ENCODE measurements at places on chromosomes 16 and 17.

- DNase-seq, result no peak
Measured at GRCh38 chr17:73358668-73359067, 46.9 kb upstream of the CDC42EP4 start.

- peak; percentile 35 for DNase-seq
Measured at GRCh38 chr16:46573008-46573833, 48.0 kb downstream of the SHCBP1 start.

- no peak for DNase-seq
Measured at GRCh38 chr17:44878627-44879221, 20.5 kb downstream of the EFTUD2 start.

DNA sequence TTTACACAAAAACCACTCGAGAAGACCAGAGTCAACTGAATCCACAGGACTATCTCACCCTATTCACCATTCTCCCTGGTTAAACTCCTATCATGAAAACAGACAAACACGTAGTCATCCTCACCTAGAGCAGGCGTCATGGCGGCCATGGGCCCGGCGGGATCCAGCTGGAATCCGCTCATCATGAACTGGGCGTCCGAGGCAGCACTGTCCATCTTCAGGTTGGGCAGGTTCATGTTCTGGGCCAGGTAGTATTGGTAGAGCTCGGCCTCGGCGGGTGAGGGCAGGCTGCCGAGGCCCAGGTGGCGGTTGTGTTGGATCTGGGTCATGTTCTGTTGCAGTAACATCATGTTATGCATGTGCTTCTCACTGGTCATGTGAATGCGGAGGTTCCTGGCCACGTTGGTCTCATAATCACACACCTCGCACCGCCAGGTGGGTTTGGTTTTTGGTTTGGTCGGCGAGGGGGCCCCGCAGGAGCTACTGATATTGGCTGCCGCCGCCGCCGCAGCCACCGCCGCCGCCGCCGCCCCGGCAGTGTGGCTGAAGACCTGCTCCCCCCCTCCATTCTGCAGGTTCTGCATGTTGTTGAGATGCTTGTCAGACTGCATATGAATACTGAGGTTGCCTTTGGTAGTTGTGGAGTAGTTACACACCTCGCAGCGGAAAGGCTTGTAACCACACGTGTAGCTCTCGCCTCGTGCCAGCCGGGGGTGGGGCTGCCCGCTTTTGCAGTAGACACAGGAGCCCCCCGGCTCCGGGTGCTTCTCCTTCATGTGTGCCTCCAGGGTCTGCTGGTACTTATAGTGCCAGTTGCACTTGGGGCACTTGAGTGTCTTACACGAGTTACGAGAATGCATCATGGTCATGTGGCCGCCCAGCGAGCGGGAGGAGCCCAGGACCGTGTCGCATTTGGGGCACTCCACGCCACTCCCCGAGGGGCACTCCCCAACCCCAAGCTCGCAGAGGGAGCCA, 90.3 kb downstream of the ZFHX3 start:
- no peak for DNase-seq

DNA sequence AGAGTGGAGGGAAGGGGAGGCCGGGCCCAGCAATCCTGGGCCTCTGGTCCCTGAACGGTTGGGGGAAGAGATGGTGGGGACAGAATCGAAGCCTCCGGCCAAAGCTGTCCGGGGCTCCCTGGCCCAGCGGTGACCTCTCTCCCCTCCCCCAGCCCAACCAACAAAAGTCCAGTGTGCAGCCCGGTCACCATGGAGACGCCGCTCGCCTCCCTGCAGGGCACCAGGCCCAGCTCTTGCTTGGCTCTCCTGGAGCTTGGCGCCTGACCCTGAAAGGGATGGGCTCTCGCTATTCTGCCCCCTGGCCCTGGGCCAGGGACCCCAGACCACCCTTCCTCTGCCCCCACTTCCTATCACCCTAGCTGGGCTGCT, 1.3 kb downstream of the METRN start:
- no peak for DNase-seq

DNA sequence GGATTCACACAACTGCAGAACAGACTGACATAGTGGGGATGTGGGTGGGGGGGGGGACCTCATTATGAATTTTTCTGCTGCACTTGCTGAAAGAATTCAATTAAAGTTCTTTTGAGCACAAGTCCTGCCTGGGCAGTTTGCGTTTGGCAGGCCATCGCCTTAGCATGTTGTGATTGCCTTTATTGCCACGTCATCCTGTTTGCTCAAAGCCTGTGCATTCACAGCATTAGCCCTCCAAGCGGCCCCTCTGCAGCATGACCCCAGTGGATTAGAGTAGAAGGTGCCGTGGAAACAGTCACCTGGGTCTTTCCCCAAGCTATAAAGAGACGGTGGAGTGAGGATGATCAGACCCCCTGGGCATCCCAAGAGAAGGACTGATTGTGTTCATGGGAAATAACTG, 17.2 kb downstream of the MSI2 start:
- DNase-seq, result no peak

DNA sequence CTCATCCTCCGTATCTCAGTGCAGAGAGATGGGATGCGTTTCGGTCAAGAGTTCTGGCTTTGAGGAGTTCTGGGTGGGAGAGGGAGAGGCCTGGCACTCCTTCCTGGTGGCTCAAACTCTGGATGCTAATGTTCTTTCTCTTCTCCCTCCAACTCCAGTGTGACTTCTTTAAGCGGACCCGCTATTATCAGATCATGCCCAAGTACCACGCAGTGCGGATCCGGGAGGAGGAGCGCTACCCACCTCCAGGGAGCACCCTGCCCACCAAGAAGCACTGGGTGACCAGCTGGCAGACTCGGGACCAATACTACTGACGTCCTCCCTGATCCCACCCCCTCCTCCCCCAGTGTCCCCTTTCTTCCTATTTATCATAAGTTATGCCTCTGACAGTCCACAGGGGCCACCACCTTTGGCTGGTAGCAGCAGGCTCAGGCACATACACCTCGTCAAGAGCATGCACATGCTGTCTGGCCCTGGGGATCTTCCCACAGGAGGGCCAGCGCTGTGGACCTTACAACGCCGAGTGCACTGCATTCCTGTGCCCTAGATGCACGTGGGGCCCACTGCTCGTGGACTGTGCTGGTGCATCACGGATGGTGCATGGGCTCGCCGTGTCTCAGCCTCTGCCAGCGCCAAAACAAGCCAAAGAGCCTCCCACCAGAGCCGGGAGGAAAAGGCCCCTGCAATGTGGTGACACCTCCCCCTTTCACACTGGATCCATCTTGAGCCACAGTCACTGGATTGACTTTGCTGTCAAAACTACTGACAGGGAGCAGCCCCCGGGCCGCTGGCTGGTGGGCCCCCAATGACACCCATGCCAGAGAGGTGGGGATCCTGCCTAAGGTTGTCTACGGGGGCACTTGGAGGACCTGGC, 6.0 kb upstream of the PDK2 start:
- DNase-seq, result no peak

DNA sequence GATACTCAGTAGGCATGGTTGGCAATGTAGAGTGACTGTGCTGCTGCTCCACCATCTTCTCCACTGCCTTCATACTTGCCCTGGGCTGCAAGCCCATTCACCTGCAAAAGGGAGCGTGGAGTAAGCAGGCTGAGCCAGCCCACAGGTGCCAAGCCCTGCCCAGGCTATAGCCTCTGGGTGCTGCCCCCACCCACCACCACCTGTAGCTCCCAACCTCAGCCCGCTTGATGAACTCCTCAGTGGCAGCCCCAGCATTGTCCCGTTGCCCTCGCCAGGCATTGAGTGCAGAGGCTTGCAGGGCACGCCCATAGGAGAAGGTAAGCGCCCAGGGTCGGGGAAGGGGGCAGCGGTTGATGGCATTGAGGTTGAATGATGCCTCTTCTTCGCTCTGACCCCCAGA, 2.2 kb upstream of the PIGS start:
- DNase-seq, result no peak

- no peak for DNase-seq
Measured at GRCh38 chr17:76751416-76751993, 13.6 kb downstream of the MFSD11 start.

GRCh38 chr17:82349287-82349701, 9.8 kb upstream of the TEX19 start:
- DNase-seq, result no peak

- no peak for DNase-seq
Measured at GRCh38 chr16:53839150-53839549, 135.2 kb downstream of the FTO start.

GRCh38 chr17:20103454-20104446, 94.6 kb downstream of the SPECC1 start:
- no peak for DNase-seq

GRCh38 chr17:66165537-66166123, 26.3 kb downstream of the CEP112 start:
- peak; percentile 3 for DNase-seq

DNA sequence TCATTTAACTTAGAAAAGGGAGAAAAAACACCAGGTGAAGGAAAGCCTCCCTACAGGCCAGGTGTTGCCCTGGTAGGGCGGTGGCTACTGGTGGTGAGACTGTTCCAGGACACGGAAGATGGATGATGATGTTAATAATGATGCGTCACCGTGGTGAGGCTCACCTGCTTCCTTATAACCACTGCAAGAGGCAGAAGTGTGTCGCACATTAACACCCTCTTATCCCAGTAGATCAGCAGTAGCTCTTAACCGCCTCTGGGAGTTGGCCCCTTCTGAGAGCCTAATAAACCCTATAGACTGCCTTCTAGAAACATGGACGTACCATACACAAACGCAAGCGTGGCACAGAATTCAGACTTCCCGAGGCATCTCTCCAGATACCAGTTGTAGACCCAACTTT, 7.8 kb downstream of the BFAR start:
- no peak for DNase-seq

- DNase-seq, result no peak
Measured at GRCh38 chr16:73669535-73670274, 621.8 kb upstream of the ZFHX3 start.

DNA sequence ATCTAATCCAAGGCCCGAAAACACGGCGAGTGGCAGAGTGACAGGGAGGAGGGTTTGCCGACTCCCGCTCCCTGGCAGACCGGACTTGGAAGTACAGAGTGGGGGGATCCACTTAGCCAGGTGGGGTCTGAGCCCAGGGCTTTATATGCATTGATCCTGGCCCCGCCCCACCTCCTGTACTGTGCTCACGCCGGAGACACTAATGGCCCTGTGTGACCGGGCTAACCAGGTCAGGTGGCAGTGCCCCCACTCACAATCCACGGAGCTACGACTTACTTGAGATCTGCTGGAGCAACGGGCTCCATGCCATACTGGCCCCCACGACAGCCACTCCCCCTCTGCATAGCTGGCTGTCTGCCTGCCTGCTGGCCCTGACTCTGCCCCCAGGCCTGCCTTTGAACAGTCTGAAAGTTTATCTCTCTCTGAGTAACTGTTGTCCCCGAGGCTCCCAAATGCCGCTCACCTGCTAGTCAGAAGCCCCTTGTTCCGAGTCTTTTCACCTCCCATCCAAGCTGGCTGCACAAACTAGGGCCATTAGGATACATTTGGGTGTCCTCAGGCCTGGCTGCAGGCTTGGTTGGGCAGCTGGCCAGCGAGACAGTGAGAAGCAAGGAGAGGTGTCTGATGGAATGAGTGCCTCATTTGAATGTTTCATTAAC, 28.0 kb downstream of the CACNA1G start:
- DNase-seq, result no peak

DNA sequence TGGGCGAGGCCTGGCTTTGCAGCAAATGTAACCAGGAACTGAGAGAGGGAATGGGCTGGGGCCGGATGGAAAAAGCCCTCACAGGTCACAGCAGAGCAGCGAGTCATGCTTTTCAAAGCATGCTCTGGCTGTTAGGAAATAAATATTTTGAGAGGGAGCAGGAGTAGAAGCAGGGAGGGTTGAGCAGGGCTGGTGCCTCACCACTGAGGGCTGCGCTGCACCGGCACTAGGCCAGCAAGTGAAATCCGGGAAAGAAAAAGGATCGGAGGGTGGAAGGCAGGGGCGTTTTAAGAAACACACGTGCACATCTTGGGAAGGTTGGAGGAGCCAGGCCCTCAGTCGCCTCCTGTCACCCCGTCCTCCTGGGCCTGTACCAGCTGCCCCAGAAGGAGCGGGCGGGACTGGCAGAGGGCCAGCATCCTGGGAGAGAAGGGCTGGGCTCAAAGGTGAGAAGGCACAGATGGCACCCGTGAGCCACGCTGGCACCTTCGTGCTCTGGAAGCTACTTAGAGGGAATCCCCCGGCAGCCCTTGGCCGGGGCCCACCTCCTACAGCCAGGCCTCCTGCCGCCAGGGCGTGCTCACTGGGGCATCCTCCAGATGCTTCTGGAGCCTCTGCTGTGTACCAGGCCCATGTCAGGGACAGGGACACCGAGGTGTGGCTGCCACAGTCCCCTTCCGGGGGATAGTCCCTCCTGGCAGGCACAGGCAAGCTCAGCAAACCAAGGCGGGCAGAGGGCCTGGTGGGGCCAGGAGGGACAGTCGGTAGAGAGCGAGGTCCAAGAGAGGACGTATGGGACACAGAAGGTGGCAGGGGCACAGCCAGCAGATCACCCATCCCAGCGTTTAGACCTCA, 71.5 kb upstream of the PLCG2 start:
- no peak for DNase-seq

Measured in HS-27A (cell line).